Right atrium auricular region (tissue), 2 donors: ENCODE measurements at places on chromosomes 6 and 20. TPM values are rescaled to one million over a fixed set of nuclear protein-coding genes. Genes with fewer than 3 reads are reported as not detected.
A peak's percentile ranks its signal among the peaks of the same experiment; 100 is the strongest.

The BCL2L1 gene
- total RNA-seq: 84.2 TPM

The STMND1 gene
- total RNA-seq: not detected

The OR14J1 gene
- total RNA-seq: not detected

- DNase-seq: no peak
- H3K36me3 ChIP-seq: no peaks in the 10 kb centered on the region
- H3K27ac ChIP-seq: no peak overlapping the region
- H3K4me3 ChIP-seq: no peak overlapping the region
Measured at GRCh38 chr6:48177786-48178185, 66.8 kb upstream of the PTCHD4 start.

DNA sequence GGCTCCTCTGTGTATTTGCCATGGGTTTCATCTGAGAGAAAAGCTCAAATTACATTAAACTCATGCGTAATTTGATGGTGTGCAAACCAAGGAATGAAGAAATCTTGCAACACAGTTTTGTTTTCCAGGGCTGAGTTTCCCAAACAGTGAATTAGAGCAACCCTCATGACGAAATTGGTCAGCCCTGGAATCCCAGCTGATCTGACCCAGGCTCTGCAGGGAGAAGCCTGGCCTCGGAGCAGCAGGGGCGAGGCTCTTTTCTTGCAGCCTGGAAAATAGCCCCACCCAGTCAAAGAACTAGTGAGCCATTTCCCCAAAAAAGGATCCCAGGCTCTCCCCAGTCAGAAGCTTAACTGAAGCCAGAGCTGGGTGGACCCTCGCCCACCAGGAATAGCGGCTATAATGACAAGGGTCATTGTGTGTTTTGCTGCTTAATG, 107.3 kb upstream of the SNX9 start:
- H3K27ac ChIP-seq: peak overlapping the region; percentile 76
- DNase-seq: peak; percentile 88
- H3K4me3 ChIP-seq: no peak overlapping the region
